Activated naive CD4-positive, alpha-beta T cell treated with anti-CD3 and anti-CD28 coated beads for 36 hours (primary cell): ENCODE measurements at places on chromosomes 2 and 18. TPM values are rescaled to one million over a fixed set of nuclear protein-coding genes. Genes with fewer than 3 reads are reported as not detected.

GRCh38 chr18:79210002-79210910, 141.1 kb downstream of the ATP9B start:
- no peak for DNase-seq
- no peak overlapping the region for H3K4me3 ChIP-seq
- H3K27ac ChIP-seq: no peak overlapping the region
- no peaks in the 10 kb centered on the region for H3K27me3 ChIP-seq
- peaks cover 3% of the 10 kb centered on the region for H3K4me1 ChIP-seq

DNA sequence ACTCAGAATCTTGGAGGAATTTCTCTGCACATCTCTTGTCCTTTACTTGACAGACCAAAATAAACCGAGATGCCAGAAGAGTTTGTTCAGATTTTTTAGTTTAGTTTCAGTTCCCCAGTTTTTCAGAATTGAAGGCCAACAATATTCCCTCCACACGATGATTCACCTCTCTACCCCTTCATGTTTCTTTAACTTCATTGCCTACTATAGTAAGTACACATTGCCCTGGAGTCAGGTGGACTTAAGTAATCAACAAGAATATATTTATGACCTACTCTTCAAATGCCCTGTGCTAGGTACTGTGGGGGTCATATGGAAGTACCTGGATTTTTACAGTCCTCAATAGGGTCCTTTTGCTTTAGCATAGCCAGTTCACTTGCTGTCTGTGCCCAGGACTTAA, 79.6 kb upstream of the CTLA4 start:
- no peaks in the 10 kb centered on the region for H3K27me3 ChIP-seq
- peaks cover 19% of the 10 kb centered on the region for H3K4me1 ChIP-seq
- H3K4me3 ChIP-seq: no peak overlapping the region
- no peak for DNase-seq
- no peak overlapping the region for H3K27ac ChIP-seq
- no peaks in the 10 kb centered on the region for H3K36me3 ChIP-seq

- peaks cover 3% of the 10 kb centered on the region for H3K27me3 ChIP-seq
- no peaks in the 10 kb centered on the region for H3K36me3 ChIP-seq
- H3K27ac ChIP-seq: no peak overlapping the region
- H3K4me3 ChIP-seq: no peak overlapping the region
- DNase-seq: no peak
These were observed 30.8 kb upstream of the CCL20 start for GRCh38 chr2:227782804-227783203.

Gene IL1A
- 0.17 TPM for total RNA-seq

DNA sequence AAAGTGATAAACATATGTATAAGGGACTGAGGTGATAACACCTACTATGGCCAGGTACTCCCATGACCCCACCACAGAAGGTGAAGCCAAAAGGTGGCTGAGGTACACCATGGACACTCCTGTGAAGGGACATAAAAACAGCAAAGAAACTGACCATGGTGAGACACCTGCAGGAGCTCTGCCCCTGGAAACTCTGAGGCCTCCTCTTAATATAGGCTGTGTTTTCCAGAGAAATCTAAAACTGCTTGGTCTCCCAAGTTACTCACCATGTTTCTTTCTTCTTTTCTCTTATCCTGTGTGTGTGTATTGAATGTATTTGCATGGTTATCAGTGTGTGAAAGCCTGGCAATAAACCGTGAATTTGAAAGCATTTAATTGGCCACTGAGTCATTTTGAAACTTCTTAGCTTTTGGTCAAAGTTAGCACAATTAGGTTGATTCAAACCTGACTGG, 739.3 kb upstream of the GCFC2 start:
- no peak overlapping the region for H3K4me3 ChIP-seq
- no peak for DNase-seq
- H3K27me3 ChIP-seq: no peaks in the 10 kb centered on the region
- H3K27ac ChIP-seq: no peak overlapping the region

DNA sequence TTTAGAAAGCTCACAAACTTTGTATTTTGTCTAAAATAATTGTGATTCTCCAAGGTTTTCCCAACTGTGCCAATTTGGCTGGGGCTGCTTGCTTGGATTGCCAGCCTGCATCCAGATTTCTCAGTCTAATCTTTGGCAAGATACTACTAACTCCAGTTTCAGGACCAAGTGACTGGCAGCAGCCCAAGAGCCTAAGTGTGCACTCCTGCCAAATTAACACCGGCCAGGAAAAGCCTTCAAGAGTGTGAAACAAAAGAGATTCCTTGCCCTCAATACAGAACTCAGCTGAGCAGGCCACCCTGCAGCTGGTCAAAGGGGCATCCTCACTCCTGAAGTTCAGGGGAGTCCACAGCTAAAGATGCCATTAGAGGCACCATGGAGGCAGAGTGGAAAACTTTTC, 589.0 kb upstream of the ACVR2A start:
- H3K4me3 ChIP-seq: no peak overlapping the region
- H3K4me1 ChIP-seq: no peaks in the 10 kb centered on the region
- no peak overlapping the region for H3K27ac ChIP-seq
- no peak for DNase-seq
- peaks cover 3% of the 10 kb centered on the region for H3K36me3 ChIP-seq

Gene FSHR
- total RNA-seq: not detected

- H3K4me1 ChIP-seq: no peaks in the 10 kb centered on the region
- H3K36me3 ChIP-seq: peaks cover 3% of the 10 kb centered on the region
- no peak for DNase-seq
- peaks cover 17% of the 10 kb centered on the region for H3K27me3 ChIP-seq
- H3K27ac ChIP-seq: no peak overlapping the region
- H3K4me3 ChIP-seq: no peak overlapping the region
These were observed 310.4 kb upstream of the HDAC4 start for GRCh38 chr2:239710953-239711861.

- no peaks in the 10 kb centered on the region for H3K4me1 ChIP-seq
- H3K27ac ChIP-seq: no peak overlapping the region
- no peaks in the 10 kb centered on the region for H3K27me3 ChIP-seq
These were observed 298.2 kb downstream of the CNTNAP5 start for GRCh38 chr2:124323321-124323720.

DNA sequence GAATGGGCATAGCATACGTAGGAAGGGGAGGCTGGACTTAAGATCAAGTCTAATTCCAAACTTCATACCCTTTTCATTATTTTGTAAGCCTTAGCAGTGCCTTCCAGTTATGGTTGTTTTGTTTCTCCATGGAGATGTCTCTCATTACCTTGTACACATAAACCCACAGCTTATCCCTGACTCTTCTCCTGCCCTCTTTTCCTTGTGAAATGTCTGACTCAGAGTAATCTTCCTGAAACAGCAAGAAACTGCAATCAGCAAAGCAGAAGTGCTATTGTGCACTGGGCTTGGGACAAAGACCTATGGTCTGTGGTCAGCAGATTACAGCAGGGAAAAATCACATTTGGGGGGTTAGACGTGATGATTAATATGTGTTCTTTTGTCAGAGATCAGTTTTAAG, 176.7 kb downstream of the IKZF2 start:
- H3K36me3 ChIP-seq: no peaks in the 10 kb centered on the region
- H3K4me3 ChIP-seq: no peak overlapping the region
- no peaks in the 10 kb centered on the region for H3K4me1 ChIP-seq
- H3K27me3 ChIP-seq: peaks cover 4% of the 10 kb centered on the region
- no peak overlapping the region for H3K27ac ChIP-seq

Gene AQP12A
- not detected for total RNA-seq
